Anterior cingulate cortex (tissue), 58 donors: ENCODE measurements at places on chromosomes 16 and 17.

DNA sequence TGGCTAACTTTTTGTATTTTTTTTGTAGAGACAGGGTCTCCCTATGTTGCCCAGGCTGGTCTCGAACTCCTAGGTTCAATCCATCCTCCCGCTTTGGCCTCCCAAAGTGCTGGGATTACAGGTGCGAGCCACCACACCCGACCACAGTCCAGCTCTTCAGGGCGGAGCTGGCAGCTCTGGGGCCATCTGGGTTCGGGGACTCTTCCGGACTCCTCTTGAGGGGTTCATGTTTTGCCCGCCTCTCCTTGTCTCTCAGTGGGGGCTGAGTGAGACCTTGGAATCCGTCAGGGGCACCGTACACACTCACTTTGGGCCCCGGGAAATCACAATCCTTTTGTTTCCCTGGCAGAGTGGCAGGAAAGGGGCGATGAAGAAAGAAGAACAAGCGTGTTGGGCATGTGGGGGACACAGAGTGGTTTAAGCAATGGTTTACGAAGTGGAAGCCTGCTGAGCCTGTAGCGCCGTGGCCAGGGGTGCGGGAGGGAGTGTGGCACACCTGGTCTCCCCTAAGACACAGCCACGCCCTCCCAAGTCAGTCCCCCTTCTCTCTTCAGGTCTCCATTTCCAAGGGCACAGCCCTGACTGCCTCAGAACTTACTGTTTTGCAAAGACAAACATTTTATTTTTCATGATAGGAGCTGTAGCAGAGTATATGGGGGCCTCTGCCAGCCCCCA lies 26.1 kb downstream of the TNS4 start:
- no peak for DNase-seq

- DNase-seq, result no peak
Measured at GRCh38 chr16:2208308-2208707, 2.4 kb downstream of the BRICD5 start.

- DNase-seq, result no peak
Measured at GRCh38 chr17:7380855-7381683, at the start of gene TNK1. Gene TNK1, plus strand, starts transcription at chr17:7381089. Its CDS starts 1,838 bp downstream, at chr17:7382927.

GRCh38 chr16:6571044-6571443 lies 761.6 kb upstream of the RBFOX1 start:
- DNase-seq, result no peak

- no peak for DNase-seq
Measured at GRCh38 chr16:13702614-13703013, 217.3 kb upstream of the ERCC4 start.

DNA sequence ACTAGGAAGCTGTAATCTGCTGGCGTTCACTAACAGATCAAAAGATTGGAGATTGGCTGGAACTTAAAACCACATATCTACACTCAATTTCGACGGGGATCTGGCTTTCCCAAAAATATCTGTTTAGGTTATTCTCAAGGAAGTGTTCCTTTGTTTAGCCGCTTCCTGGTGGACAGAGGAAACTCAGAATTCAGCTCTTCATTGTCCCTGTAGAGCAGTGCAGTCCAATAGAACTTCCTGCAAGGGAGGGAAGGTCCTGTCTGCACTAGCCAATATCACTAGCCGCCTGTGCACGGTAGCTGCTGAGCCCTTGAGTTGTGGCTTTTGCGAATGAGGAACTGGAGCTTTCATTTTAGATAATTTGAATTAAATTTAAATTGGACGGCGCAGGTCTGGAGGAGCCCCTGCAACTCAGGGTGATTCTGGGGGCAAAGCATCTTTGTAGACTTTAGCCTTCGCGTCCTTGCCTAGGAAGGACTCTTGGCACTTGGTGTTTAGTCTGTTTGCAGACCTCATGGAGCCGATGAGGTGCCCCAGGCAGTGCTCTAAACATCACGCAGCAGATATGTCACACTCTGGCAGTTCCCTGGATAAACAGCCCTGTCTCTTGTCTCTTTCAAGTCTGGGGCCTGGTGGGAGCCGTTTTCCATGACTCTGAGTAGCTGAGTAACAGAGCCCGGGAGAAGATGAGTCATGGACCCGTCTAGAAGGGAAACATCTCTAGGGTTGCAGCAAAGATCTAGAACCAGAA lies 122.2 kb downstream of the CCDC182 start:
- no peak for DNase-seq

- DNase-seq, result no peak
Measured at GRCh38 chr16:23420011-23420410, 33.0 kb downstream of the COG7 start.

DNA sequence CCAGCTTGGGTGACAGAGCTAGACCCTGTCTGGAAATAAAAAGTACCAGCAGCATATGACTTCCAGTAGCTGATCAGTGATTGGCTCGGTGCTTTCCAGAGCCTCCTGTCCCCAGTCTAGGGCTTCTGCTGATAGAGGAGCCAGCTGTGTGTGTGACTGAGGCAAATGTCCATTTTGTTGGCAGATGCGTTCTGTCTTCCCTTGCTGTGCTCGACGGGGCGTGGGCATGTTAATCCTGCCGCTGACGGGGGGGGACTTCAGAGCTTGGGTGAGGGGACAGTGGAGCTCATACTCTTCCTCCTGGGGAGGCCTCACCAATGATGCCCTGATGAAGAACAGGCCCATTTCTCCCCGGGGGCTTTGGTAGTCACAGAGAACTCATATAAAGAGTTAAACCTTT lies 14.6 kb downstream of the KCTD2 start:
- DNase-seq, result no peak

- no peak for DNase-seq
Measured at GRCh38 chr16:57732037-57732436, 3.5 kb upstream of the KATNB1 start.

DNA sequence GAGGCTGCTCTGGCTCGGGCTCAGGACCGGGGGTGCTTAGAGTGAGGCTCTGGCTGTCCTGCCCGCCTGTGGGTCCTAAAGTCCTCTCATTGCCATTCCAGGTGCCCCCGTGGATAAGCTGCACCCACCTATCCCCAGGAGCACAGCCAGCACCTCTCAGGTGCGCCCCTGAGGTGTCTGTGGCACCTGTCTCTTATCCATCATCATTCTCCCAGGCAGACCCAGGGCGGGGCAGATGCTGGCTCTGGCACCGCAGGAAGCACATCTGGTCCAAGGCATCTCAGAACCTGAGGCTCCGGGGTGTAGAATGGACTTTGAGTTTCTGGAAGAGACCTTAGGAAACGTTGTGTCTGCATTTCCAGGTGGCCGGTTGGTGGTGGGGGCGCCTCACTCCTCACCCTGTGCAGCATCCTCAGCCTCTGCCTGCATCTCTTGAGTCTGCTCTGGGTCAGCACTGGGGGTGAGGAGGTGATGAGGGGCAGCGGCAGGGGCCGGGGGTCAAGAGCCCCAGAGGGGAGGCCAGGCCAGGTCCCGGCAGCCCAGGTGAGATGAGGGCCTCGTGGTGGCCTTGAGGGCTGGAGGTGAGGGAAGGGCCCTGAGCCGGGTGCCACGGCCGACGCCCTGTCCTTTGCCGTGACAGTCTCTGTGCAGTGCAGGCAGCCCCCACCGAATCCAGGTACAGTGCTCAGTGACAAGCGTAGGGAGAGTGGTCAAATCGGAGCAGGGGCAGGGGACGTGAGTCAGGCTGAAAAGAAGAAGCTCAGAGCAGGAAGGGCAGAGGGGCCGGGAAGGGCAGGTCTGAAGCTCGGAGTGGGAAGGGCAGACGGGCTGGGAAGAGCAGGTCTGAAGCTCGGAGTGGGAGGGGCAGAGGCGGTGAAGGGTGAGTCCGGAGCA lies 173.5 kb downstream of the NPIPB11 start:
- DNase-seq, result no peak

- DNase-seq, result no peak
Measured at GRCh38 chr16:49724774-49725173, 131.1 kb downstream of the ZNF423 start.

- no peak for DNase-seq
Measured at GRCh38 chr17:68843522-68843921, 111.7 kb downstream of the ABCA8 start.

DNA sequence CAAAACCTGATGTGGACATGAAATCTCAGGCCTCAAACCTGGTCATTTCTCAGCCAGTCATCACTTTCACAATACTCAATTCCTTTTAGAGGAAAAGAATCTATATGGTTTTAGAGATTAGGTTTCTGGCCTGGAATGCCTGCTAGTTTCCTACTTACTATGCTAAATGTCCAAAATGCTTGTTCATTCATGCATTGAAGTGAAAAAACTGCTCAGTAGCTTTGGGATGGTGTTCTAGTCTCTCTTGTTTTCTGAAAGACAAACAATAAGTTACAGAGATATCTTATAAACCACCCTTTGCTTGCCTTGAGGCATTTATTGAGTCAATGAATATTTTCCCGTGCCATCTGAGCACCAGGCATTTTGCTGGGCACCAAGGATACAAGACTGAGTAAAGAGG lies 1146.5 kb upstream of the GOT2 start:
- DNase-seq, result no peak

DNA sequence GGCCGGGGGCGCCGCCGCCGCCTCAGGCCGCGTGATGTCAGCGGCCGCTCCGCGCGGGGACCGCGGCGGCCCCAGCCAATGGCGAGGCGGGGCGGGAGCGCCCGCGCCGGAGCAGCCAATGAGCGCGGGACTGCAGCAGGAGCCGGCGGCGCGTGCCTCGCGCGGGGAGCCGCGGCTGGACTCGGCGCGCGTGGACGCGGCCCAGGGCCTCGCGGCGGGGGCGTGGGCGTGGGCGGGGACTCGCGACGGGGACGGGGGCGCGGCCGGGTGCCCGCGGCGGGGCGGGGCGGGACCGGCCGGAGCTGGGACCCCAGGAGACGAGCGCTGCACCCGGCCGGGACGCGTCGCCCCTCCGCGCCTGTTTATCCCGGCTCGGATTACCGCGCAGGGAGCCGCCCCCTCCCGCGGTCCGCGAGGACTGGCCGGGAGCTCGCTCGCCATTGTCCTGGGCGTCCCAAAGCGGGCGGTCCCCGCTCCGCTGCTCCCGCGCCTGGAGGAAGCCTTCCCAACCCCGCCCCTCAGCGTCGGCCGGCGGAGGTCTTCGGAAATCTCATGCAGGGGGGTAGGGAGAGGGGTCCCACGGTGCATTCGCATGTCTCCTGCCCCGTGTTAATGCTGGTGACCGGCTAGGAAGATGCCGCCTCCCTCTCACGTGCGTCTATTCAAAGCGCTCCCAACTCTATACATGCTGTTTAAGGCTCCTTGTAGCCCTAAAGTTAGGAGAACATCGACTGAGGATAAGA lies at the start of gene RNF157:
Gene RNF157 (minus strand): TSS at position 33 of the 743 bp plus-strand sequence. CDS start 253 bp downstream, outside the sequence.
- peak; percentile 77 for DNase-seq

DNA sequence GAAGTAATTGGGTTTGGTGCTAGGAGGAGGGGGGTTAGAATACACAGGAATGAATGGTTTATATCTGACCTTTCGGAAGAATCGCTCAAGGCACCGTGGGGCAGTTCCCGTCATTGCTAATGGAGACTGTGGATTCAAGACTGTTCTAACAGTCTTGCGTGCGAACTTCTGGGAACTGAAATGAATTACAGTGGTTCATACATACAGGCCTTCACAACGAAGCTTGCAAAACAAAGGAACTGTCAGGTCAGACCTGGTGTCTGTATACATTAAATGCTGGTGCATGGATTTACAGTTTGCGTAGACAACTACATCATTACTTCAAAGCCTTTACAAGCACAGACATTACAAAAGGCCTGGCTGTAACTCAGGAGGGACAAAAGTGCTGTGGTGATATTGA lies 983.9 kb downstream of the CDH11 start:
- DNase-seq, result no peak

DNA sequence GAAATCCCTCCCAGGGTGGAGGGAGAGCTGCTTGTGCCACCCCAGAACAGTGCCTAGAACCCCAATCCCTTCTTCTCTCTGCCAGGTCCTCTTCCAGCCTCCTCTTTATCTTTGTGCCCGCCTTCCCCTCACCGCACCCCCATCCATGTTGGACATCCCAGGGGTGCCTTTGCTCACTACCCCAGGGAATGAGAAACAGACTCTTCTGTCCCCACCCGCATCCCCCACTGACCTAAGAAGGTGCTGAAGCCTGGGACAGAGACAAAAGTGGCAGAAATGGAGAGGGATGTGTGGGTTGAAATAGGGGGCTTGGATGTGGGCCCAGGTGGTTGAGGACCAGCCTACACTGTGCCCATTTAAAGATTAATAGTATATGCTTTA lies 17.0 kb downstream of the ALOX15B start:
- DNase-seq, result no peak

DNA sequence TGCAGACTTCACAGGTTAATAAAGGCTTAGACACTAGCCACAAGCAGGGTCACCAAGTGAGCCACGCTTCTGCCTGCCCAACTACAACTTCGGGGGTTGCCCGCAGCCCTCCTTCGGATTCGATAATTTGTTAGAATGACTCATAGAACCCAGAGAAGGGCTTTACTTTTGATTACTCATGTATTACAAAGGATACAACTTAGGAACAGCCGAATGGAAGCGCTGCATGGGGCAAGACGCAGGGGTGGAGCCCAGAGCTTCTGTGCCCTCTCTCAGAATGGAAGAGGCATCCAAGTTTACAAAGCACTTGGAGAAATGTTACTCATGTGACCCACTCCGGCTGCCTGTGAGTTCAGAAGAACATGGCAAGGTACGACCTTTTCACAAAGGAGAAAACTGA lies 7.5 kb upstream of the CDH5 start:
- DNase-seq, result no peak

GRCh38 chr16:70568601-70569237 lies 45.1 kb downstream of the SF3B3 start:
- DNase-seq, result no peak

DNA sequence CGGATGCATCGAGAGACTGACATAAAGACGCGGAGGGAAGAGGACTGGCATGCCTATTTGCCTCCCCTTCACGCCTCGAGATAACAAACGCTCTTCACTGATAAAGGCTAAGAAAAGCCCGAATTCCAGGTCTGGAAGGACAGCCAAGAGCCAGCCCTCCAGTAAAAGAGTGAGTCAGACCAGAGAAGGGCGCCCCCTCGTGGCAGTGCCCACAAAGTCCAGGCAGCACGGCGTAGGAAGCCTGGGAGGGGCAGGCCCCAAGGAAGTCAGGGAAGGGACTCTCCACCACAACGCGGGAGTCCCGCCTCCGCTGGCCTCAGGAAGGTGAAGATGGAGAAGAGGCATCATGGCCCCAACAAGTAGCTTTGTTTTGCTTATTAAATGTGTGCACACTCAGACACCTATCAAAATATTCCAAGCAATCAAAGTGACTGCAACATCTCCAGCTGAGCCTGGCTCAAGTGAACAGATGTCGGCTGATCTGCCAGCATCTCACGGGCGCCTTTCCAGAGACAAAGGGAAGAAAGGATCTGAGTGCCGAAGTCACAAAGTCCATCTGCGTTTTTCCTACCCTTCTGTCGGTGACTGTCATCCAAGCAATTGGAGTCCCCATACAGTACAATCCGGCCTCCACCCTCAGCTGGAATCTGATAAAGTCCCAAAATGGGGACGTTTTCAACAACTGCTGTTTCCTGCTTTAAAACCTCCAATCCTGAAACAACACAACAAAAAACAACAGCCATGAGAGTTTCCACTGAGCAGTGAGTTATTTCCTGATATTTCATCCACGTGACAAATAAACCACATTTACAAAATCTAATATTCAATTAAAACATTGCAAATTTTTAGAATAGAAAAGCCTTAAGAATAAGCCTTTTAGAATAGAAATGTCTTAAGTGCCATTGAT lies 20.4 kb upstream of the SLC38A8 start:
- peak; percentile 22 for DNase-seq

DNA sequence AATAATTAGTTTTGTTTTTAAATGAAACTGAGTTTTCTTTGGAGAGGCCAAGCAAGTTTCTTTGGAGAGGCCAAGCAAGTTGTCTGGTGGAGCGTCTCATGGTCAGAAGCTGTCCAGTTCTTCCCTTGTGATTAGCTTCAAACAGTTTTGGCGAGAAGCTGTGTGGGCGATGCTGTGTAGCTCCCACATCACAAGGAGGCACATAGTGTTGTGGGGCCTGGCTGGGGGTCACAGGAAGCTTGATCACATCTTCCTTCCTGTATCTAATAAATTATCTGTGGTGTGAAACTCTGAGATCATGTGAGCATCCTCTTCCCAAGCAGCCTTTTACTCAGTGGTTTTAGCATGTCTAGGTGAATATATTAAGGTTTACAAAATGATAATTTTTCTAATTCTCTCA lies 33.9 kb downstream of the SPECC1 start:
- DNase-seq, result no peak
